ENCODE measurements at places on chromosomes 4 and X.

DNA sequence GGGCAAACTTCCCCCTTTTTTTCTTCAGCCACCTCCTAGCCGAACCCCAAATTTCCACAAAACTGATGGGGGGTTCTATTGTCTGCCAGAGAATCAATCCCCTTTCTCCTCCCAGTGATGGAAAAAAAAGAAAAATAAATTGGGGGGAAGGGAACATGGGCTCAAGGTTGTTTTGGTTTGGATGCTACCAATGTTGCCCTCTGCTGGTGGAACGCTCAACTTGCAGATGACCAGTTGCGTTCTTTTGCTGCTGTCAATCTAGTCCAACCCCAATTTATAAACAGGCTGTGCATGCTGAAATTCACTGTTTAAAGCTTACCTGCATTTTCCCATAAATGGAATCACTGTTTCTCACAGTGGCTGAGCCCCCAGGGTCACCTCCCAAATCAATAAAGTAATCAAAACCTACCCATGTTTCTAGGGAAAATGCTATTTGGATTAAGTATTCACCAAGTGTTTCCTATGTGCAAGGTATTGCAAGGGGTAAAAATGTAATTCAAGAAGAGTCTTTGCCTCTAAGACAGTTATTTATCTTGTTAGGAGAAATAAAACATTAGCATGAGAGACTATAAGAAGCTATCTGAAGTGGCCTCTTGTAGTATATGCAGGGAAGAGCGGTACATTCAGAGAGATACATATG, 116.7 kb upstream of the TMEM164 start:
- peak; percentile 56 for DNase-seq

- no peak for DNase-seq
These were observed 35.9 kb upstream of the CLCN4 start for GRCh38 chrX:10120828-10121227.

GRCh38 chr4:169282429-169283113, 11.8 kb upstream of the SH3RF1 start:
- DNase-seq: no peak

DNA sequence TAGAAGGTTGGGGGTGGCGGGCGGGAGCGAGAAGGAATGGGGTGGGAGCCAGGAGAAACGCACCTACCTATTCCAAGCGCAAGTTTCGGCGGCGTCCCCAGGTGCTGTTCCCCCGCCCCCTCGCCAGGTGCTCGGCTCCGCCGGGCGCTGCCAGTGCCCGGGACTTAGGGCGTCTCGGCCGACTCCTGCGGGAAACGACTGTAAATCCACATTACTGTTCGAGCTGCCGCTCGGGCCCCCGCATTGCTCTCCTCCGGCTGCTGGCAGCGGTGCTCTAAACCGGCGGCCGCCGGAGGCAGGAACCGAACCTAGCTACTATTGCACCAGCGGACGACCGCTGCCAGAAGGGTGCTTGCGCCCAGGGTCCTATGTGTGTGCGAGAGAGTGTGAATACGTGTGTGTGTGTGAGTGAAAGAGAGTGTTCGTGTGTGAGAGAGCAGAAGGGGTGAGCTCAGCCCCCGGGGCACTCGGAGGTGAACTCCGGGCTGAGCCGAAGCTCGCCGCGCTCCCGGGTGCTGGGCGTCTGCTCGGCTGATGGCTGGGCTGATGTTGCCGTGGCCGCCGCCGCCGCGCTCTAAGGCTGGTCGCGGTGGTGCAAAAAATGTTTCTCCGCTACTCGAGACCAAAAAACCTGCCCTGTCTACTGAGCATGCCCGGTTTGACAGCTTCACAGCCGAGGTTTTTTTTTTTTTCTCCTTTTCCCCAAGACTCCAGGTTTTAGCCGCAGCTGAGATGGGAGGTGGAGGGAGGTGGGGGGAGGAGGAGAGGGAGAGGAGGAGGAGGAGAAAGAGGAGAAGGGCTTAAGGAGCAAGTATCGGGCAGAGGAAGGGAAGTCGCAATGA, 115.7 kb upstream of the TEX13C start:
- DNase-seq: peak; percentile 92

- DNase-seq: no peak
These were observed 5.3 kb upstream of the PAPSS1 start for GRCh38 chr4:107725281-107725859.

DNA sequence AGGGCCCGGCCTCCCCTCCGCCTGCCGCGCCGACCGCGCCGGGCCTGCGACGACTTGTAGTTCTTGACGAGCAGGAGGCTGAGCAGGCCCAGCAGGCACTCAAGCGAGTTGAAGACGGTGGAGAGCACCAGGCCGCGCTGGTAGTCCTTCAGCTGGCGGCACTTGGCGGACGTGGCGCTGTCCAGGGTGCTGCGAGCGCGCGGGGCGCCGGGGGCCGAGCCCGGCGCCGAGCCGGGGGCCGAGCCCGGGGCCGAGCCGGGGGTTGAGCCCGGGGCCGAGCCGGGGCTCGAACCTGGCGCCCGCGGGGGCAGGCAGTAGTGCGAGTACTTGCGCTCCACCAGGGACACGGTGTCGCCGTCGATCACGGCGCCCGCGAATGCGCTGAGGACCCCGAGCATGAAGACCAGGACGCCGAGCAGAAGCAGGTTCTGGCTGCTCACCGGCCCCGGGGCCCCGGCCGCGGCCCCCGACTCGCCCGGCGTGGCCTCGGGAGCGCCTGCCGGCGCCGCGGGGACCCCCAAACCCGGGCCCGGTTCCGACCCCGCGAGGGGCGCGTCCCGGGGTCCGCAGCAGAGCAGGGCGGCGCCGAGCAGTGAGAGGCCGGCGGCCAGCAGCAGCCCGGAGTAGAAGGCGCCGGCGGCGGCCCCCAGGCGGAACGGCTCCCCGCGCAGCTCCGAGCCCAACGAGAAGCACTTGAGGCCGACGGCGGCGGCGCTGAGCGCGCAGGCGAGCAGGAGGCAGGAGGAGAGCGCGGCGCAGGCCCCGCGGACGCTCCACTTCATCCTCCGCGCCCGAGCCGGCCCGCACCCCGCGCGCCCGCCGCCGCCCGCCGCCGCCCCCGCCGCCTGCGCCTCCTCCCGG, 584 bp downstream of the TMEM271 start:
- peak; percentile 71 for DNase-seq

GRCh38 chr4:47662975-47663374, 174.9 kb downstream of the CORIN start:
- DNase-seq: peak; percentile 48

DNA sequence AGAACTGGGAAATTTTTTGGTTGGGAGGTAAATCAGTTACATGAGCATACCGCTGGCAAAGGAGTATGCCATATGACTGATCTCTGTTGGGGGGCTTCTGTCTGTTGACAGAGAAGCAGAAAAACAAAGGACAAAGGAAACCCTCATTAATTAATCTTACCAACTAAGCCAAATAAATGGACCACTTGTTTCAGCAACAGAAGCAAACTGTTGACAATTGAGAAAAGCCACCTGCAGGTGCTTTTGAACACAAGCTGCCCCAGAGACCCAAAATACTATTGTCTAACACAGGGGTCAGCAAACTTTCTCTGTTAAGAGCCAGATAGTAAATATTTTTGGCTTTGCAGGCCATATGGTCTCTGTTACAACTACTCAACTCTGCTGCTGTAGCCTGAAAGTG, 7.0 kb upstream of the FRYL start:
- DNase-seq: no peak

DNA sequence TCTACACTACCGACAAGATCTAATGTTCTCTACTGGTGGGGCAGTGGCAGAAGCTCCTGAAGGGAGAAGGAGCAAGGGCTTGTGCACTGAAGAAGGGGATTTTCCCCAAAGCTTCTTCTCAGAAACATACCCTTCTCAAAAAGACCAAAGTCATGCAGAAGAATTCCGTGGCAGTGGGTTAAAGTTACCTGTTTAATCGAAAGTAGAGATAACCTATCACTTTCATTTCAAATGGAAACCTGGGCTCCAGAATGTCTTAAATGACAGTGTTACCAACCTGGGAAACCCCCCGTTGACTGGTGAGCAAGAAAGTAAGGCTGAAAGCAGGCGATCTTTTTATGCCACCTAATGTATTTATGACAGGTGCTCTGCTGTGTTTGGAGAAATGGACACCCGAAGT, 92.5 kb upstream of the TEX13D start:
- no peak for DNase-seq

DNA sequence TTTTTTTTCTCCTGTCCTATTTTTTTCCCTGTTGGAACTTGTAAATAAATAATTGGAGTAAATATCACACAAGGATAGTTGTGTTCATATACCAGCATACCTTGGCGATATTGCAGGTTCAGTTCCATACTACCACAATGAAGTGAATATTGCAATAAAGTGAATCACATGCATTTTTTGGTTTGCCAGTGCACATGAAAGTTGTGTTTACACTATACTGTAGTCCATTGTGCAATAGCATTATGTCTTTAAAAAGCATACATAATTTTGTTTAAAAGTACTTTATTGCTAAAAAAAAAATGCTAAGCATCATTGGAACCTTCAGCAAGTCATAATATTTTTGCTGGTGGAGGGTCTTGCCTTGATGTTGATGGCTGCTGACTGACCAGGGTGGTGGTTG, 88.6 kb downstream of the GSTCD start:
- DNase-seq: no peak

- DNase-seq: peak; percentile 32
These were observed 102.0 kb downstream of the CBR4 start for GRCh38 chr4:168908093-168908492.

DNA sequence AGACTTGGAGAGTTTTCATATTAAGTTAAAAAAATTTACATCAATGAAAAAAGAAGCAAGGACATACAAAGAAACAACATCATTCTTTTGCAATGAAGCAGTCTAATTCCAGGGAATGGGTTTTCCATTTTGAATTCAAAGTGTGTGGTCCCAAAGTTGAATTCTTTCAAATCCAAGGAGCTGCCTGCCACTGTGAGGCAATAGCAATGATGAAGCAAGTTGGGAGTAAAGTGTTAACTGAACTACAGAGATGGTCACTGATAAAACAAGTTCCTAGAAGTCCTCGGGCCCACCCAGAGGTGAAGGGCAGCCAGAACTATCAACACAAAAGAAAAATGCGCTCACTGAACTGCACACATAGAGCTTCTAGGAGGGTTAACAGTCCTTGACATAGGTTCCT, 115.9 kb downstream of the RAB28 start:
- DNase-seq: no peak

DNA sequence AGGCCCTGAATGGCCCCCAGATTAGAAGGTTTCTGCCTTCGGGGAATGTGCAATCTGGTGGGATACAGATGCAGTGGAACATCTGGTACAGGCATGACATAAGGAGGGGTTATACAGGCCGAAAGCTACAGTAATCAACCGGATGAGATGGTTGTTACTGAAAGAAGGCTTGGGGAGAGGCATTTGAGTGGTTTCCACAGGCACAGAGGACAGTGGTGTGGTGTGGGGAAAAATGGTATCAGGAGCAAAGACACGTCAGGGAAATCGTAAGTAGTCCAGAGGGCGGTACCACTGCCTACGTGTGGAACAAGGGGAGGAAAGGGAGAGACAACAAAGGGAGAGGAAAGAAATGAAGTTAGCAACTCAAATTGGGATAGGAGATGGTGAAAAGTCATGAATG, 3.0 kb downstream of the PDLIM3 start:
- DNase-seq: no peak

DNA sequence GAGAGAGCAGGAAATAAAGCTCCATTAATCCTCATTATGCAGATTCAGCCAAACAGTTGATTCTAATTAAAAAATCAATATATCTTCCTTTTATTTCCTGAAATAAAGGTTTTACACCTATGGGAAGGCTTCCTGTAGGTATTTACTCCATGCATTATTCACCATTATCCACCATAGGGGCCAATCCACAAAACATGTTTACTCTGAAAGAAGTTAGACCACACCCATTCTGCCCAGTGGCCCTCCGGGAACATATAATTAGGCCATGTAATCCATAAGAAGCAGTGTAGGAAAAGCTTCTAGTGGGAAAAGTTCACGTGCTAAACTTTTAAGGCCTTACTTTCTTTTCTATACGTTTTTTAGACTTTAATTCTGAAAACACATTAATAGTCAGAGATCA, 57.7 kb downstream of the SAT1 start:
- peak; percentile 23 for DNase-seq

GRCh38 chr4:66193487-66193886, 523.2 kb upstream of the EPHA5 start:
- DNase-seq: no peak

DNA sequence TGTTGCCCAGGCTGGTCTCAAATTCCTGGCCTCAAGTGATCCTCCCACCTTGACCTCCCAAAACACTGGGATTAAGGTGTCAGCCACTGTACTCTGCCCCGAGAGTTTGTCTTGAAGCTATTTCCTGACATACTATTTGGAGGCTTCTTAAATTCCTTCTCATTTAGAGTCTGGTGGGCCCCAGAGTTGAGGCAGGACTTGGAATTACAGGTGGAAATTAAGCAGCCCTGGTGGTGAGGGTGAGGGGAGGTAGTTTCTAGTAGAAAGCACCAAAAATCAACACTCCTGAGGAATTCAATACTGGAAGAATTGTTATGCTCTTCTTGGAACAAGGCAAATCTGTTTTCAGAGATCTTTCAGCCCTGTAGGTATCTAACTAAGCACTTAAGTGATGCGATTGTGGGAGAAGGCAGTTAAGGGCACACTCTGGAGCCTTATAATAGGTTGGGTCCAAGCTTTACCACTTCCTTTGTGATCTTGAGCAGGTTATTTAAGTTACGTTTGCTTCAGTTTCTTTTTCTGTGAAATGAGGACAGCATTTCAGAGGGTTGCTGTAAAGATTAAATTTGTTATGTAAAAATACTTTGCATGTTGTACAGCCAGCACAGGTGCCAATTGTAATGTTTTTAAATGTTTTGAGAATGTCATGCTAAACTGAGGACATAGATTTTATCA, 200.7 kb downstream of the SOWAHB start:
- DNase-seq: no peak

GRCh38 chr4:40309250-40309774, 25.8 kb upstream of the CHRNA9 start:
- DNase-seq: peak; percentile 94

- no peak for DNase-seq
These were observed 611 bp downstream of the TEX11 start for GRCh38 chrX:70907900-70908299.

DNA sequence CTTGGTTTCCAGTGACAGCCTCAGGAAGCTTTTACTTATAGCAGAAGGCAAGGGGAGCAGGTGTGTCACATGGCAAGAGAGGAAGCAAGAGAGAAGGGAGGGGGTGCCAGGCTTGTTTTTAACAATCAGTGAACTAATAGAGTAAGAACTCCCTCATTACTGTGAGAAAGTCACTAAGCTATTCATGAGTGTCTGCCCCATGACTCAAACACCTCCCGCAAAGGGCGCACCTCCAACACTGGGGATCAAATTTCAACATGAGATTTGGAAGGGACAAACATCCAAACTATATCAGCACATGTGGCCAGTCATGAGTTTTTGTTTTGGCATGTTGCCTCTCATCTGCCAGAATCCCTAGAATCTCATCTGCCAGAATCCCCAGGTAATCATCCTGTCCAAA, 183.5 kb upstream of the C1QTNF7 start:
- no peak for DNase-seq
